Suprapubic skin (tissue), 4 donors: ENCODE measurements at places on chromosomes 12 and 14. TPM values are rescaled to one million over a fixed set of nuclear protein-coding genes. Genes with fewer than 3 reads are reported as not detected.

The KRT6C gene
- total RNA-seq = 23.7 TPM

The CACNA1C gene
- total RNA-seq = 3.7 TPM

The POTEM gene
- total RNA-seq = not detected

The KLRG1 gene
- not detected for total RNA-seq

The CISTR gene
- total RNA-seq = not detected

The IRAK3 gene
- 7.7 TPM for total RNA-seq

The SYT1 gene
- 0.15 TPM for total RNA-seq

The APOLD1 gene
- 17.6 TPM for total RNA-seq

The PLA2G1B gene
- not detected for total RNA-seq

The TMEM119 gene
- total RNA-seq = 3.6 TPM

The B3GNT4 gene
- 3.3 TPM for total RNA-seq

The SMCO2 gene
- 1.3 TPM for total RNA-seq

The NGB gene
- total RNA-seq = not detected

The KRT72 gene
- total RNA-seq = 19.2 TPM

The PRKD1 gene
- total RNA-seq = 5.4 TPM

The RGS6 gene
- total RNA-seq = 4.4 TPM

The GALNT8 gene
- 0.59 TPM for total RNA-seq

The CD163 gene
- 12.9 TPM for total RNA-seq

The RBM19 gene
- 51.4 TPM for total RNA-seq

The SIRT4 gene
- 4.4 TPM for total RNA-seq

The RASAL1 gene
- 35.8 TPM for total RNA-seq

The HCAR2 gene
- 17.4 TPM for total RNA-seq

The EXOC3L4 gene
- total RNA-seq = not detected

The SLC25A47 gene
- total RNA-seq = not detected

The PDE3A gene
- total RNA-seq = 1.3 TPM

The CYP46A1 gene
- 1.0 TPM for total RNA-seq

The RTL1 gene
- total RNA-seq = not detected

The WSCD2 gene
- total RNA-seq = 0.13 TPM

The FAM216A gene
- 5.0 TPM for total RNA-seq

The ARHGEF25 gene
- 8.5 TPM for total RNA-seq

The TPH2 gene
- not detected for total RNA-seq

The TAS2R42 gene
- not detected for total RNA-seq

The MIP gene
- not detected for total RNA-seq

The GEMIN2 gene
- total RNA-seq = 19.5 TPM

The OR9K2 gene
- total RNA-seq = not detected

The KLRC1 gene
- total RNA-seq = not detected

The SEL1L gene
- 24.8 TPM for total RNA-seq

The GALNT9 gene
- total RNA-seq = not detected

The PAX9 gene
- 0.23 TPM for total RNA-seq
